ENCODE measurements at places on chromosomes 13 and 19.
A peak's percentile ranks its signal among the peaks of the same experiment; 100 is the strongest.

GRCh38 chr13:36999054-36999714 is at the start of gene ALG5:
Gene ALG5 (minus strand): TSS chr13:36999340. CDS start chr13:36999300, 40 bp downstream.
- peak; percentile 90 for DNase-seq

DNA sequence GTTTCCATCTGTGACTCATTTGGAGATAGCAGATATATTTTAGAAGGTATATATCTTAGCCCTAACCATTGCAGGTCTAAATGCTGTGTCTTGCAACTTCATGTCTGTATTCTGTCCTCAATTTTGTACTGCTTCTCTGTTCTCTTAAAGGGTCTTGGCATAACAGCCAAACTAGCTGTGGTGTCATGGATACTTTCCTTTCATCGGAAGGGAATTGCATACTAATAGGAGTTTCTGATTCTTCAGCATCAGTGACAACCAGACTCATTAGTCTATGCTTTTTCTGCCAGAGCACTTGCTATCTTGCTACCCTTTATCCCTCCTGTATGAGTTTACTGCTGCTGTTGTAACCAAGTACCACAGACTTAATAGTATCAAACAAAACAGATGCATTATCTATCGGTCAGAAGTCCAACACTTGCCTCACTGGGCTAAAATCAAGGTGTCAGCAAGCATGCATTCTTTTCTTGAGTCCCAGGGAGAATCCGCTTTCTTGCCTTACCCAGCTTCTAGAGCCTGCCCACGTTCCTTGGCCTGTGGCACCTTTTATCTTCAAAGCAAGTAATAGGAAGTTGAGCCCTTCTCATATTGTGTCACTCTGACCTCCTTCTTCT is 253.1 kb downstream of the HS6ST3 start:
- DNase-seq: no peak

DNA sequence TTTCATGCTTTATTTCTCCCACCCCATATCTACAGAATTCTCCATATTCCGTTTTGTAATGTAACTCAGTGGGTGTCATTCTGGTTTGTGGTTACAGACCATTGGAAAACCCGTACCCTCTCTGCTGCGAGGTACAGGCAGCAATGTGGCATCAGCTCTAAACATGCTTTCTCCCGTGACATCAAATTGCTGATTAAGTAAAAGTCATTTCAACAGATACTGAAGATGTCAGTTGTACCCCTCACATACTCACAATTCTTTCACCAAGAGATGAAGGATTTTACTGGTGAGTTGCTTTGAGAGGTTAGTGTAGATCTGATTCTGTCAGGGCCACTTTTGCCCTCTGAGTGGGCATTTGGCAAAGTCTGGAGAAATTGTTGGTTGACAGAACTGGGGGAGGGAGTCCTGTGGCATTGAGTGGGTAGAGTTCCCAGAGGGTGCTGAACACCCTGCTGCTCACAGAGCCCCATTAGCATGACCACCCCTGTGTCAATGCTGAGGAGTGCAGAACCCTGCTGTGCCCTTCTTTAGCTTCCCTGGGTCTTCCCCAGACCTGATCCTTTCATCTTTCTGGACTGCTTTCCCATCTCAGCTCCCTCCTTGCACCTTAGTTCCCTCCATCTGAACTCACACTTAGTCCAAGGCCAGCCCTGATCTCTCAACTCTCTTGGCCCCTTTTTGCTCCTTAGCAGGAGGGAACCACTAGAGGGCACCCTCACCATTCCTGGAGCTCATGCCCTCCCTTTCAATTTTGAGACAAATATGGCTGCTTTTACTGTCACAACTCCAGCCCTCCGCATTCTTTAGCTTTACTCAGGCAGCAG is 39.9 kb upstream of the CEACAM8 start:
- DNase-seq: peak; percentile 68

DNA sequence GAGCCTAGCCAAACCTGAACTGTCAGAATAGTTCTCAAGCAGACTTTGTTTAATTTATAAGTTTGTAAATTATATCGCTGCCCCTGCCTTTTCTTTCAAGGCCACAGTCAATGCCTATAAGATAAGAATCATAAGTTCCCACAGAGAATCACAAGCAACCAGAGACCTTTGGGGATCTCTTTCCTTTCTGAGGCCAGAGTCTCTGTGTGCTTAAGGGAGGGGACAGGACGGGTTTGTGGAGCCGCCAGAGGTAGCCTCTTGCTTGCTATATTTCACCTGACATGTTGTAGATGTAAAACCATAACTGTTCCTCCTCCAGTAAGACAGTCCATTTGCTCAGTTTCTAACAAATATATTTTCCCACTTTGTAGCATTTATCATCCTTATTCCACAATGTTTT is 458.8 kb downstream of the RFC3 start:
- no peak for DNase-seq

- DNase-seq: no peak
Measured at GRCh38 chr19:49830766-49831165, 12.7 kb downstream of the MED25 start.

DNA sequence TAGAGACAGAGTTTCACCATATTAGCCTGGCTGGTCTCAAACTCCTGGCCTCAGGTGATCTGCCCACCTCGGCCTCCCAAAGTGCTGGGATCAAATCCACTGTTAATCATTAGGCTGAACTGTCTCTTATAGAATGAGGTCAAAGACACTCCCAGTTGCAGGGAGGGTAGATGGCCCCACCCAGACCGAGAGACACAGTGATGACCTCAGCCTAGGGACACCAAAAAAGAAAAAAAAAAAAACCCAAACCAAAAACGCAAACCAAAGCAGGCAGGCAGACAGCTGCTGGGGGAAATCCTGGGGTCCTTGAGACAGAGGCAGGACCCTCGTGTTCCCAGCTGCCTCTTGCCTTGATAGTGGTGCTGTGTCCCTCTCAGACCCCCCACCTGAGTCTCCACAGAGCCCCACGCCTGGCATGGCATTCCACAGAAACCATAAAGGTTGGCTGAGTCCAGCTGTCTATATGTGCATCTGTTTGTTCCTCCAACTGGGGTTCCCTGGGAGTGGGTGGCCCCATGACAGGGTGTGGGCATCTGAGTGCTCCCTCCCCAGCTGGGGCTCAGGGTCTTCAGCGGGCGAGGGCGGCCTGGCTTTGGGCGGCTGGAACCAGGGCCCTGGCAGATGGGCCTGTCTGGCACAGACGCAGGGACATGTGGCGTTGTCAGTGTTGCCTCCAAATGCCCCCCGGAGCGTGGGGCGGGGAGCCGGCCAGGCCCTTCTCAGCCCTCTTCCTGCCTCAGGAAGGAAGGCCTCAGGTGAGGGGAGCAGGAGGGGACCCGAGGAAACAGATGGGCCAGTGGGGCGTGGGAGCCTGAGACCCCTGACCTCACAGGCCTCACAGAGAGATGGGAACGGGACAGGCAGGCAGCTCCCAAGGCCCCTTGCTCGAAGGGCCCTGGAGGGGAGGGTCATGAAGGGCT is 5.2 kb downstream of the DAND5 start:
- no peak for DNase-seq

- DNase-seq: no peak
Measured at GRCh38 chr13:35741657-35742056, 265.2 kb upstream of the MAB21L1 start.

DNA sequence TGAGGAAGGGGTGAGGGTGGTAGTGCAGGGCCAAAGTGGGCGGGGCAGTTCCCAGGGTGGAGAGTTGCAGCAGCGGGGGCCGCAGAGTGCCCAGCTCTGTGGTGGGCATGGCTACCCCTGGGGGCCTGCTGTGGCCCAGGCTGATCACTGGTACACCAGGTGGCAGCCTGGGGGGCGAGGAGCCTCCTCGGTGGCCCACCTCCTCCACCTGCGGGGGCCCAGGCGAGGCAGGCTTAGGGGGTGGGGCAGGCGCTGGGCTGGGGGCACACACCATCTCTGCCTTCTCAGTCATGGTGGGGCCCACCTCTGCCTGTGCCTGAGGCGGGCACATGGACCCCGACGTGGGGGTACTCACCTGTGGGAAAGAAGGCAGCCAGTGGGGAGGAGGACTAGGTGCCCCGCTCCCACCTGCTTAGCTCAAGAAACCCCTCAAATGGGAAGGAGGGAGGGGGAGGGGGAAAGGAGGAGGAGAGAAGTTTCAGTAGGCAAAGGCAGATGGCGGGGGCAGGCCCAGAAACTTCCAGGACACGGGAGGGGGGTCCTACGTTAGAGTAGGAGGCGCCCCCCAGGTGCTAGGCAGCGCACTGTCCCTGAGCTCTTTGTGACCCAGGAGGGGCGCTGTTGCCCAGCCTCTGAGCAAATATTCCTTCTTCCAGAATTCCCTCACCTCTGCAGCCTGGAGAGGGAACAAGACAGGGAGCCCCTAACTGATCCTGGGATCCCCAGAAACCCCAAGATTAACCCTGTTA is 1.6 kb downstream of the LYL1 start:
- DNase-seq: no peak

- no peak for DNase-seq
Measured at GRCh38 chr19:33325920-33326319, 23.6 kb upstream of the CEBPA start.

DNA sequence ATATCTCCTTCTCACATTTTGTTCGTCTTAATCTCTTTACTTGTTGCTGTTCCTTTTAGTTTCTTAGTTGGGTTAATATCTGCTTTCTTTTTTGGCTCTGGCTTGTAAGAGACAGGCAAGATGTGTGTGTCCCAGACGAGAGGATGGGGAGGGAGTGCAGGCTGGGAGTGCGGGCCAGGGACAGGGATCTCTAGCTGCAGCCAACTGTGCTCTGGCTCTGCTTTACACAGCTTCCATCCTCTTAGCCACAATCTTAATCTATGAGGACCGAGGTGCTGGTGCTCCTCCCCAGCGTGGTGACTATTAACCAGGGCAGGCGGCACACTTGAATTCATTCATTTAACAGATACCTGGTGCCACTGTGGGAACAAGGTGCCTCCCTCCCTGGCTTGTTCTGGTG is 70.9 kb upstream of the WASF3 start:
- no peak for DNase-seq

DNA sequence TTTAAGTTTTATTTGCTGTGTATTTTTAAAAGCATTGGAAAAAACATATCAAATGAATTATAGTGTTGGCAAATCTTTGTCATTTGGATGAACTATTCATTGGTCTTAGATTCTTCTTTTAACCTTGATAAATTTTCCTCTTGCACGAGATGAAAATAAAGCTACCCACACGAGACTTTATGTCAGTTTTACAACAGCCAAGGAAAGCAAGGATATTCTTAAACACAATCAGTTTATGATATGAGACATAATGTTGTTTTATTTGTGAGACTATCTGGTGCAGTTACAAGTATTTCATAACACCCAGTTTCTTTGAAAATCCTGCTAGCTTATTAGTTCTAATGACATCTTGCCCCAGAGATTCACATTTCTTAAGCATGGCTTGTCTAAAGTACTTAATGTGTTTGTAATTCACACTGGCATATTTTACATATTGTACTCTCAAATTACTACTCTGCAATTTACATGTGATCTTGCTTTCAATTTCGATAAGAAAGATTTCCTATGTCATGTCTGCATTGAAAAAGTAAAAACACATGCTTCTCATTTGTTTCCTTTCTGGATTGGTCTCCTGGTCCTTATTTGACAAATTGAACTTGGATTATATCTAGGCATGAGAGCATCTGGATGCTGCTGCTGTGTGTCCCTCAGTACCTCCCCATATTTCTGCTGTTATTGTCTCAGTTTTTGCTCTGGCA is 955.5 kb upstream of the PCDH9 start:
- no peak for DNase-seq

- DNase-seq: no peak
Measured at GRCh38 chr13:75904012-75904411, 267.9 kb downstream of the LMO7 start.

- no peak for DNase-seq
Measured at GRCh38 chr19:30606114-30607050, 234.2 kb downstream of the ZNF536 start.

GRCh38 chr19:34104096-34104495 is 68.2 kb upstream of the LSM14A start:
- DNase-seq: no peak

GRCh38 chr19:12648088-12648487 is 18.5 kb downstream of the MAN2B1 start:
- DNase-seq: no peak

- peak; percentile 43 for DNase-seq
Measured at GRCh38 chr19:38385804-38386257, 2.0 kb downstream of the GGN start.

- DNase-seq: no peak
Measured at GRCh38 chr13:44755872-44756271, 179.7 kb upstream of the TSC22D1 start.

DNA sequence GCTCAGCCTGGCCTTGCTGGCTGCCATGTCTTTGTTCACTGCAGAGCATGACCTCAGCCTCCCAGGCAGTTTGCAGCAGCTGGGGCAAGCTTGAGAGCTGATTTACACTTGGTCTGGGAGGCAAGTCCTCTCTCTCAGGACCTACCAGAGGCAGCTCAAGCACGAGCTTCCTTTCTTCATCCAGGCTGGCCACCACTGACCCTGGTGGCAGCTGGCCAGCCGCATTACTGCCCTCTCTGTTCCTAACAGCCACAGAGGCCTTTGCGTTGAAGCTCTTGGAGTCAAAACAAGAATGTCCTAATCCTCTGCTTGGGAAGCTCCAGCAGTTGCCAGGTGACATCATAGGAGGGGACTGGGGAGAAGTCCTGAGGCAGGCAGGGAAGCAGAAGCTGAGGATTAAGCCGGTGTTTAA is 85.7 kb downstream of the NUFIP1 start:
- DNase-seq: no peak

- DNase-seq: no peak
Measured at GRCh38 chr13:76971851-76972829, 19.7 kb upstream of the CLN5 start.

DNA sequence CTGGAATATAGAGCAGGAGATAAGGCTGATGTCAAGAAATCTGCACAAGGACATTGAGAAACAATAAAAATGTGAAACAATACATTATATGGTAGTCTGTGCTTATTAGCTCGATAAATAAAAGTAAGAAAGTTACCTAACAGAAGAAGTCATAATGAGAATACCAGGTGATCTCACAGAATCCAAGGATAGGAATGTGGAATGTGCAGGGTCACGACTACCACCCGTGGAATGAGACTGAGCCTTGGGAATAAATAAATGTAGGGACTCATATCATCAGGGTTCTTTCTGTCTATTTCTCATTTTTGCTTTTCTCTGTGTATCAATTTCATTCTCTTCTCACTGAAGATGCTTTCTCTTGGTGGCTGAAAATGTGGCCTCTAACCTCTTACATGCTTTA is 26.0 kb upstream of the KBTBD7 start:
- DNase-seq: no peak

DNA sequence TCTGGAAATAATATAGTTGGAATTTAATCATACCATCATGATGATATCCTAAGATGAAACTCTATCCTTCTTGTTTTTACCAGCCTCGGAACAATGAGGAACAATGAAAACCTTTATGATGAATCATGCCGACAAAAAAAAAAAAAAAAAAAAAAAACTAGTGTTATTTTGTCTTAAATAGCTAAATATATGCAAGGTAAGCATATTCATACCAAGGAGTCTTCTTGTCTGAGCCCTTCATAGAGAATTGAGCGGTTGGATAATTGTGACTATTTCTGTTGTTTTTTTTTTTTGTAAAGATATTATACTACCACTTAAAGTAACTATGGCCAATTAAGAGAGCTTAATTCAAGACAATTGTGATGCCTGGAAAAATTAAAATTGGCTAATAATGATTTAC is 244.0 kb upstream of the PCDH9 start:
- DNase-seq: no peak

Data from activated CD8-positive, alpha-beta T cell treated with anti-CD3 and anti-CD28 coated beads for 36 hours (primary cell).